CD4-positive, alpha-beta T cell (primary cell): ENCODE measurements at places on chromosomes 6 and 20.

- no peaks in the 10 kb centered on the region for H3K4me1 ChIP-seq
- no peak overlapping the region for H3K4me3 ChIP-seq
- H3K27me3 ChIP-seq, result no peaks in the 10 kb centered on the region
- DNase-seq, result no peak
- H3K27ac ChIP-seq, result no peak overlapping the region
- H3K36me3 ChIP-seq, result no peaks in the 10 kb centered on the region
Observed at GRCh38 chr6:3036861-3037637, 31.2 kb upstream of the RIPK1 start.

GRCh38 chr6:169959136-169960002, 207.9 kb downstream of the ERMARD start:
- H3K27ac ChIP-seq, result peak overlapping the region; percentile 8
- H3K4me3 ChIP-seq, result no peak overlapping the region
- H3K27me3 ChIP-seq, result peaks cover 5% of the 10 kb centered on the region
- H3K4me1 ChIP-seq, result peaks cover 44% of the 10 kb centered on the region
- no peaks in the 10 kb centered on the region for H3K36me3 ChIP-seq
- peak; percentile 73 for DNase-seq

- no peak overlapping the region for H3K27ac ChIP-seq
- peak overlapping the region; percentile 4 for H3K4me3 ChIP-seq
- peaks cover 38% of the 10 kb centered on the region for H3K4me1 ChIP-seq
- no peak for DNase-seq
Observed at GRCh38 chr6:389622-390021, 1.9 kb upstream of the IRF4 start.

DNA sequence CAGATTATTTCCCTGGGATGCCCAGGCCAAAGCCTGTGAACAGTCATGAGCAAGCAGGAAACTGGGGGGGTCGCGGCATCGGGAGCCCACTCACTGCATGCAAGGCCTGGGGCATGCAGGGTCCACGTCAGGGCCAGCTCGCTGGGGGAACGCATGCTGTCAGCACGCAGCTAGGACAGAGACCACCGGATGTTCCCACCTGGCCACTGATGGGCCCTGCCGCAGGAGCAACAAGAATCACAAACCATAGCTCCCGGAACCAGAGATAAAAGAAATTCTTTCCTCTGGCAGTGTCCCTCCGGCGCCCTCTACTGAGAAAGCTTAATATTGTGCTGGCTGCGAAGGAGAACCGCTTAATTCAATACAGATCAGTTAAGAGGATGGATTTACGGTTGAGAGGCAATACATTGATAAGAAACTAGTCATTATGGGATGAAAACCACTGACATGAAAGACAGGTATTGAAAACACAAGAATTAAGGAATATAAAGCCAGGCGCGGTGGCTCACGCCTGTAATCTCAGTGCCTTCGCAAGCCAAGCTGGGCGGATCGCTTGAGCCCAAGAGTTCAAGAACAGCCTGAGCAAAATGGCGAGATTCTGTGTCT, 32.6 kb downstream of the C6orf15 start:
- H3K27me3 ChIP-seq, result no peaks in the 10 kb centered on the region
- DNase-seq, result peak; percentile 81
- H3K36me3 ChIP-seq, result no peaks in the 10 kb centered on the region

DNA sequence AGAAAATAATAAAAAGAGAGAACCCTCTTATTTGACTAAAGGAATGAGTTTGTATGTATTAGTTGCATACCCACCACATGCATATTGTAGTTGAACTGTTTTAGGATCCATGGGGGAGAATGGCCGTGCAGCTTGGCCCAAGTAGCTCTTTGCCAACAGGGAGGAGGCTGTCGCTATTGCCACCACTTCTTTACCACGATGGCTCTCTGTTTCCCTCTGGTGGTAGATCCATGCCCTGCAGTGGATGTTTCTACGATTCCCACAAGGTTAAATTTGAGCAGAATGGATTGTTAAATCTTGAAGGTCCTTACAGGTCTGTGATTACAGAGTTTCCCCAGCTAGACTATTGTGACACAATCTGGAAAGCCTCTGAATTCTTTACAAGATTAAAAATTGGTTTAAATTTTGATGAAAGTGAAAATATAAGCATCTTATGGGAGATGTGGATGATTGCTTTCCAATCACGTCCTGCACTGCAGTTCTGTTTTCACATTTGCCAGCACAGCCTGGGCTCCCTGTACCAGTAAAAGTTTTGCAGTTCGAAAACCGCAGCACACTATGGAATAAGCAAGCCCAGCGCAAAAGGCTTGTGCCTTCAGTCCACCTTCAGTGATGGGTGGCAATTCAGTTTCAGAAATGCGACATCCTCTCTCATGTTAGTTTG, 34.4 kb upstream of the FNDC1 start:
- no peaks in the 10 kb centered on the region for H3K36me3 ChIP-seq
- no peak overlapping the region for H3K4me3 ChIP-seq
- peak; percentile 64 for DNase-seq
- H3K27ac ChIP-seq, result no peak overlapping the region
- H3K4me1 ChIP-seq, result peaks cover 5% of the 10 kb centered on the region
- H3K27me3 ChIP-seq, result no peaks in the 10 kb centered on the region

- DNase-seq, result no peak
- H3K27me3 ChIP-seq, result no peaks in the 10 kb centered on the region
- peaks cover 2% of the 10 kb centered on the region for H3K4me1 ChIP-seq
- no peak overlapping the region for H3K4me3 ChIP-seq
- H3K27ac ChIP-seq, result no peak overlapping the region
Observed at GRCh38 chr20:50039706-50040431, 57.1 kb downstream of the SNAI1 start.

- no peaks in the 10 kb centered on the region for H3K27me3 ChIP-seq
- H3K36me3 ChIP-seq, result no peaks in the 10 kb centered on the region
- H3K4me1 ChIP-seq, result no peaks in the 10 kb centered on the region
Observed at GRCh38 chr6:107369493-107369892, 89.9 kb downstream of the PDSS2 start.

DNA sequence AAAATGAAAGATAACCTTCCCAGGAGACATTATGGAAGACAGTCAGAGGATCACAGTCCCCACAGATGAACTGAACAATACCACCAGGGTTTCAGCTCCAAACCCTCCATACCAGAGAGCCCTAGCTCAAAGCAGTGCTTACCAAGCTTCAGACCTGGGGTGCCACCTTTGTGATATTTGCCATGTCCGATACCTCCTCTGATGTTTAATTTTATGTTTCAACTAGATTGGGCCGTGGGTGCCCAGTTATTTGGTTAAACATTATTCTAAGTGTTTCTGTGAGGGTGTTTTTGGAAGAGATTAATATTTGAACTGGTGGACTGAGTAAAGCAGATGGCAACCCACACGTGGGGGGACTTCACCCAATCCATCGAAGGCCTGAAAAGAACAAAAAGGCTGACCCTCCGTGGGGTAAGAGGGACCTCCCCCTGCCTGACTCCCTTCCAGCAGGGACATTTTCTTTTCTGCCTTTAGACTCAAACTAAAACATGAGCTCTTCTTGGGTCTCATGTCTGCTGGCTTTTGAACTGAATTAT, 11.8 kb downstream of the SCML4 start:
- H3K4me3 ChIP-seq, result no peak overlapping the region
- H3K27me3 ChIP-seq, result no peaks in the 10 kb centered on the region
- DNase-seq, result no peak
- no peak overlapping the region for H3K27ac ChIP-seq
- H3K4me1 ChIP-seq, result peaks cover 41% of the 10 kb centered on the region
- H3K36me3 ChIP-seq, result peaks cover 46% of the 10 kb centered on the region

DNA sequence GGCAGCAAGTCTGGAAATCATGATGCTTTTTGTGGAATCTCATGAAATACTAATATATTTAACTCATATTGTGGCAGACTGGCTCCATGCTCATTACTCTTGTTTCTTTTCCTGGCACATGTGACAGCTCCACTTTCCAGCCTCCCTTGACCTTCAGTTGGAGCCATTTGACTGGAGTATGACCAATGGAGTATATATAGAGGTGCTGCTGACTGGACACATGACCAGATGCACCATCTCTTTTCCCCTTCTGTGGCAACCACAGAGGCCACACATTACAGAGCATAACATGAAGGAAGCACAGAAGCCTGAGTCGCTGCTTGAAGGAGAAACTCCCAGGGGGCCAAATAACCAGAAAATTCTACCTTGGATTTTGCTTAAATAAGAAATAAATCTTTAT, 77.4 kb downstream of the MKKS start:
- DNase-seq, result no peak
- no peaks in the 10 kb centered on the region for H3K4me1 ChIP-seq
- no peak overlapping the region for H3K27ac ChIP-seq
- no peaks in the 10 kb centered on the region for H3K36me3 ChIP-seq
- H3K4me3 ChIP-seq, result no peak overlapping the region

- no peaks in the 10 kb centered on the region for H3K27me3 ChIP-seq
- H3K4me1 ChIP-seq, result peaks cover 64% of the 10 kb centered on the region
- H3K4me3 ChIP-seq, result peak overlapping the region; percentile 70
Observed at GRCh38 chr6:111759836-111760785, 113.1 kb downstream of the FYN start.

DNA sequence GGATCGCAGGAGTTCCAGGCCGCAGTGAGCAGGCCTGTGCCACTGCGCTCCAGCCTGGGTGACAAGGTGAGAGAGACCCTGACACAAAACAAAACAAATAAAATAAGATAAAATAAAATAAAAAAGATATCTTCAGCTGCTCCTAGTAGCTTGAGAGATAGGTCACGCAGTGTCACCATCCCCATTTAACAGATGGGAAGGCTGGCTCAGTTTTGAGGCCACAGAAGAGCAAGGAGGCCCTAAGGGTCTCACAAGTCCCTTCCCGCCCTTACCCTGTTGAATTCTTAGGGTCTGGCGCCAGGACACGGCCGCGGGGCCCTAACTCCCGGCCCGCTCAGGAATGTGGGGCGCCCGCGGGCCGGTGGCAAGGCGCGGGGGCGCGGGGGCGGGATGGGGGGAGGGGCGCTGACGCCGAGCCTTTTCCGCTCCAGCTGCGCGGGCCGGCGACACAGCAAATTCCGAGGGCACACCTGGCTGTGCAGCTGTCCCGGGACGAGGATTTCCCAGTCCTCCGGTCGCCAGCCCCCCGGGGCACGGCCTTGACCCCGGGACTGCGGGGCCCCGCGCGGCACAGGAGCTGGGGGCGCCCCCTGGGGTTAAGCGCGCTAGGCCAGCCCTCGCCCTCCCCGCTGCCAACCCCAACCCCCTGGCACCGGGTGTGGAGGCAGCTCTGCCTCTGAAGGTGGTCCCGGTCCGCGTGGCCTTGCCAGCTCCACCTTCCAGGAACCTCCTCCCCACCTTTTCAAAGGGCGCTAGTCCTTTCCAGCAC, 10.3 kb upstream of the R3HDML start:
- DNase-seq, result peak; percentile 15
- no peaks in the 10 kb centered on the region for H3K36me3 ChIP-seq
- H3K27ac ChIP-seq, result no peak overlapping the region
- H3K4me1 ChIP-seq, result peaks cover 5% of the 10 kb centered on the region
- H3K4me3 ChIP-seq, result peak overlapping the region; percentile 28

- no peak overlapping the region for H3K4me3 ChIP-seq
- DNase-seq, result no peak
- no peaks in the 10 kb centered on the region for H3K36me3 ChIP-seq
- no peak overlapping the region for H3K27ac ChIP-seq
- H3K4me1 ChIP-seq, result no peaks in the 10 kb centered on the region
Observed at GRCh38 chr6:28497893-28498292, 17.7 kb downstream of the GPX6 start.

DNA sequence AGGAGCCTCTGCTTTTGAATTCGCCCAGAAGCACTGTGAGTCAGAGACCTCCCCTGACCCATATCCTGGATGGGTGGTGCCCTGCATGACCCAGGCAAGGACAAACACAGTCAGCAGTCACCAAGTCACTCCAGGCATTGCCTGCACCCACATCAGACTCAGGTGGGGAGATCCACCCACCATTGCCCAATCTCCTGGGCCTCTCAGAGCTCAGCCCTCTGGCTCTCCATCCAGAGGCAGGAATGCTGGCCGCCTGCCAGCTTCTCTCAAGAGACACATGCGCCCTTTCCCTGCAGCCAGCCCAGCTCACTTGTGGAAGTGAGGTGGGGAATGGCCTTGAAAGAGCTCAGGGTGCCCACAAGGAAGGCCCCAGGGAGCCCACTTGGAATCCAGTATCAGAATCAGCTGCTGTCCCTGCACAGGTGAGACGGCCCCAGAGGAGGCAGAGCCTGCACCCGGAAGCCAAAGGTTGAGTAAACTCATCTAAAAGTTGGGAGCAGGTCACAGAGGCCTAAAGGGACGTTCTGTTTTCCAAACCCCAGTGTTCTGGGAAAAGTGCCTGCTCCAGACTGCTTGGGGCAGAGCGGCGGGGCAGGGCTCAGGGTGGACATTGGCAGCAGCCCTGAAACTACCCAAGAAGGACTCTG, 129.8 kb downstream of the PREX1 start:
- no peak overlapping the region for H3K27ac ChIP-seq
- peaks cover 12% of the 10 kb centered on the region for H3K4me1 ChIP-seq
- H3K4me3 ChIP-seq, result no peak overlapping the region
- H3K27me3 ChIP-seq, result no peaks in the 10 kb centered on the region
- peaks cover 88% of the 10 kb centered on the region for H3K36me3 ChIP-seq

GRCh38 chr6:109961611-109962041, 16.5 kb upstream of the GPR6 start:
- no peaks in the 10 kb centered on the region for H3K27me3 ChIP-seq
- H3K27ac ChIP-seq, result no peak overlapping the region
- no peak for DNase-seq
- H3K4me3 ChIP-seq, result no peak overlapping the region
- no peaks in the 10 kb centered on the region for H3K4me1 ChIP-seq

DNA sequence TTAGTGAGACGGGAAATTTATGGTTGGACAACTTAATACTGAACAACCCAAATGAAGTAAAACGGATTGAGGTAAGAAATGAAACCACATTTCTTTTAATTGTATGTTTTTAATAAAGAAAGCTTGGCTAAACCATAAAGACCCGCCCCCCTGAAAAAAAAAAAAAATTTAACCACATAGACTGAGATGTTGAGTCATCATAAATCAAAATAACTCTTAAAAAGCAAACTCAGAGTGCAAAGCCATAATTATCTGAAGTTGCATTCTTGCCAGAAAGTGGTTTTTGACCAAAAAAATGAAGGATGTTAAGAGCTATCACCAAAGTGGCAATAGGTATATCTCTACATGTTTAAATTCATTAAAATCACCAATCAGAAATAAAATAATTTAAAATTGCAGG, 101.8 kb upstream of the COL21A1 start:
- no peaks in the 10 kb centered on the region for H3K4me1 ChIP-seq
- no peak overlapping the region for H3K4me3 ChIP-seq
- H3K27ac ChIP-seq, result no peak overlapping the region
- H3K27me3 ChIP-seq, result peaks cover 3% of the 10 kb centered on the region
- no peaks in the 10 kb centered on the region for H3K36me3 ChIP-seq

DNA sequence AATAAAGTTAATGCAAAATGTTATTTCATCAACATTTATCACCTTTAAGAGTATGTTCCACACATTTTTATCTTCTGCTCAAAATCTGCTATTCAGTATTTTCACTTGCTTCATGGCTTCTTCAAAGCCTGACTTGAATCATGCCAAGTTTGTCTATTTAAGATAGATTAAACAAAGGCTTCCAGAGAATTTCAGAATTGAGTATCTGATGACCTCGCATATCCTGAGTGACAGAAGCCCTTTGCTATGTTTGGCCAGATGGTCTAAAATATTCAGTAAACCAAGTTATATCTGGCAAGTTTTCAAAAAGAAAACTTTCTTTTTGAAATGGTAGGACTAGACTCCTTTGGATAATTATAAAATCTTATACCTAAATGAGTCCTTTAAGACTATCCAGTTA, 348.9 kb upstream of the KCNQ5 start:
- H3K4me1 ChIP-seq, result no peaks in the 10 kb centered on the region
- no peaks in the 10 kb centered on the region for H3K36me3 ChIP-seq
- H3K27me3 ChIP-seq, result no peaks in the 10 kb centered on the region
- DNase-seq, result no peak
